ENCODE measurements at places on chromosomes 12 and 14.
A peak's percentile ranks its signal among the peaks of the same experiment; 100 is the strongest.

DNA sequence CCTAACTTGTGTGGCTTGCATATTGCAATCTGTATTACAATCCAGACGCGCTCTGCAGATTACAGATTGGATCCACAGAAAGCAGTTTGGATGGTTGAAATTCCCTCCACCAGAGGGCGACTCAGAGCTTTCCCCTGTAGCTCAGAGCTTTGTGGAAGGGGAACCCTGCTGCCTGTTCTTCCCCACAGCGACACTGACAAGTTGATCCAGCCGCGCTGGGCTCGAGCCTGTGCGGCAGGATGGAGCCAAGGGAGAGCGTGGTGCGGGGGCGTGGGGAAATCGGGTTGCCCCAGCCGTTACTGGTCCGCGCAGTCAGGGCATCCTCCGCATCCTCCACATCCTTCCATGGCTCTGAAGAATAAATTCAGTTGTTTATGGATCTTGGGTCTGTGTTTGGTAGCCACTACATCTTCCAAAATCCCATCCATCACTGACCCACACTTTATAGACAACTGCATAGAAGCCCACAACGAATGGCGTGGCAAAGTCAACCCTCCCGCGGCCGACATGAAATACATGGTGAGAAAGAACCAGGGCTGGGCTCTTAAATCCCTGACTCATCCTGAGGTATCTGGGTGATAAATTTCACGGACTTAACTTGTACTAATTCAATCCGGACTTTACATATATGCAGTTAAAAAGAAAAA, at the start of gene GLIPR1L1:
Gene GLIPR1L1 (plus strand): TSS at position 287 of the 647 bp plus-strand sequence. CDS start 59 bp downstream, at position 346.
- peak; percentile 91 for DNase-seq

GRCh38 chr14:94560751-94561655, at the start of gene SERPINA4:
SERPINA4 (plus strand) TSS chr14:94561442; CDS start chr14:94563483, 2,041 bp downstream.
- peak; percentile 33 for DNase-seq

DNA sequence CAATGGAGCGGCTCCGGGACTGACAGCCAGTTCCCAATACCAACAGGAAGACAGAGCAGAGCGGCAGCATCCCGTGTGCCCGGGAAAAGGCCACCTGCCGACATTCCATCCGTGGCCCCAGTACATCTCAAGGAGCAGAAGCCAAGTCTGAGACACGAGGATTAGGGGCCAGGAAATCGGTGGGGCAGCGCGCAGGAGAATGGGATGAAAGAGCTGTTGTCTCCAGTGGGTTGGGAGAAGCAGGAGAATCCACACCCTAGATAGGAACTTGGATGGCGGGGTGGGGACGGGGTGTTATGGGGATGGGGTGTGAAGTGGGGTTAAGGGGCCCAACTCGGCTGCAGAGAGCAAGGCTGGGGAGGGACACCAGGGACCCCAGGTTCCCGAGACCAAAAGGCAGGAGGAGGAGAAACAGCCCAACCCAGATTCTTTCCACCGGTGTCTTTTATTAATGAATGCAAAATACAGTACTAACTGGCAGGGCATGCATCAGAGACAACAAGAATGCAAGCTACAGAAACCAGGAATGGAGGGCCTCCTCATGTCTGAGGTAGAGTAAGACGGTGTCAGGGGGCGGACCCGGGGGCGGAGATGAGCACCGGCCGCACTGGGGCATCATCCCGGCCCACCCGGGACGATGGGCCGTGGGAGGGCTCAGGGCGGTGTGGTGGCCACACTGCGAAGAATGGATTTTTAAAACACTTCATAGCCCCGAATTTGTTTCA, 50.3 kb downstream of the BEGAIN start:
- DNase-seq = no peak

DNA sequence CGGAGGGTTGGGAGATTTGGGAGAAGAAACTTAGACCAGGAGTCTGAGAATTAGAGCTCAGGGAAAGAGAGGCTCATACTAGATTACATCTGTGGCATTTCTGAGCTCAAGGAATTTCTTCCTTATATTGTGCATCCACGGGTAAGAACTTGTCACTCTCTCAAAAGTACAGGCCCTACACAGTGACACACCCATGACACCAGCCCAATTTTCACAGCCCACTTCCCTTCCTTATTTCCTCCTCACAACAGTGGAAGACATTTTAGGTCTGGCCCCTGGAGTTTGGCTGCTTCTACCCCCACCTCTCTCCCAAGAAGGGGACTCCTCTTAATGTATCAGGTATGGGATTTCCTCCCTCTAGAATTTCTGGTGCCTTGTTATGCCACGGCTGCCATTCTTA, 9.2 kb upstream of the ZNF385A start:
- DNase-seq = no peak

DNA sequence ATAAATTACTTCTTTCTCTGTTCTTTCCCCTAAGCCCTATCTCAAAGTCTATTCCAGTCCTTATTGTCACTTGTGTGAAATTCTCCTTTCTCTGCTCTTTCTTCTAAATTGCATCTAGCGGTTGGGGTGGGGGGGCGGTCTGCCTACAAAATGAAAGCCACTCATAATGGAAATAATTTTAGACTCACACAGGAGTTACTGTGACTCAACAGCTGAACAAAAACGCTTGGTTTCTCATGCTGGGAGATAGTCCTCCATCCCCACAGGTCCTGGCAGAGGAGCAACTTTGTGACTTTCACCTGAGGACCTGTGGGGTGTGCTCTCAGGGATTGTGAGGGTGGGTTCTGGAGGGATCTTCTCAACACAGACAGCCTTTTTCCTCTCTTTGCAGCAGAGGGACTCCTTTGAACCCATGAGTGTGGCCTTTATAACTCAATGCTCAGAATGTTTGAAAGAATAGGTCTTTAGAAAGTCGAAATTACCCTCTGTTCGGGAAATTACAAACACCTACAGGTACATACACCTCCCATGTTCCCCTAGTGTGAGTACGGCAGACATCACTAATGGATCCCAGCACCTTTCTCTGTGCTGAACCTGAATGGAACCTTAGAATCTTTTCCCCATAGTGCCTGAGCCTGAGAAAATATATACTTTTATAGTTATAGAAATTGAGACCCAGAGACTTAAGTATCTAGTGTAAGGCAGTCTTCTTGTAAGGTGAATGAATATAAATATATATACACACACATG, 109.7 kb downstream of the CHST11 start:
- DNase-seq = no peak

DNA sequence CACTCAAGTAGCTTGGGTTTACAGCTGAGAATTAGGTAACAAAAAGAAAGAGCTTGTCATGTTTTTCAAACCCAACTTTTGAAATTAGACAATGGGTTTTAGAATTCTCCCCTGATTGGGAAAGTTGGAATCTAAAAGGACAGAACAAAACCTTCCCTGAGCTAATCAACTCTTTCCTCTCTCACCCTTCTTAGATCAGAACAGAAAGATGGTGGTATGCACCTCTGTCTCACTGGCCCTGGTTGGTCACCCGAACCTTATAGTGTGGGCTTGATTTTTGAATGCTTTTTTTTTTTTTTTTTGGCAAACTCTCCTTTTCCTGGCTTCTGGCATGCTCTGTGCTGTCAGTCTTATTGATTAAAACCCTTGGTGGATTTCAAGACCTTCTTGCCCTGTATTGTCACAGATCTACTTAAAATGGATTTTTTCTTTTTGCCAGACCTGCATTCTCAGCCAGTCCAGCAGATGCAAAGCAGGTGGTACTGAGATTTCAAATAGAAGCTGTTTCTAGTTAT, 251.1 kb upstream of the RMST start:
- DNase-seq = no peak

DNA sequence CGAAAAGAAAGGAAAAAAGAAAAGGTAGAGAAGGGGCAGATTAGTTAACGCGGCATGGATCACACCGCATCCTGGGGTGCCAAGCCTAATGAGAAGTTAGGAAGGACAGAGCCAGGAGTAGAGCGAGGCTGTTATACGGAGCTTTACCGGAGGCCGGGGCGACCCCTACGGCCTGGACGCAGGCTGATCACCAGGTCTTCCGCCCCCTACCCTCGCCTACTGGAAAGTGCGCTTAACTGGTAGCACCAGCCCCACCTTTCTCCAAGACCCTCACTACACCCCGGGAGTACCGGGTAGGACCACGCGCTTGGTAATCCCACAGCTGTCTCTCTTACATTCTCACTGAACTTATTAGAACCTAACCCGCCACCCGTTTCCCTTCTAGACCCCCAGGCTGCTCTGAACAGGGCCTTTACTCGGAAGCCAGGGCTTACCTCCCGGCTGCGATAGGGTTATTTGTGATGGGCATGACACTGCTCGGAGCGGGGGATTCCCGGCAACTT, 33.8 kb downstream of the WBP11 start:
- DNase-seq = no peak

GRCh38 chr14:79278286-79278797, 933.0 kb downstream of the DIO2 start:
- DNase-seq = peak; percentile 63

DNA sequence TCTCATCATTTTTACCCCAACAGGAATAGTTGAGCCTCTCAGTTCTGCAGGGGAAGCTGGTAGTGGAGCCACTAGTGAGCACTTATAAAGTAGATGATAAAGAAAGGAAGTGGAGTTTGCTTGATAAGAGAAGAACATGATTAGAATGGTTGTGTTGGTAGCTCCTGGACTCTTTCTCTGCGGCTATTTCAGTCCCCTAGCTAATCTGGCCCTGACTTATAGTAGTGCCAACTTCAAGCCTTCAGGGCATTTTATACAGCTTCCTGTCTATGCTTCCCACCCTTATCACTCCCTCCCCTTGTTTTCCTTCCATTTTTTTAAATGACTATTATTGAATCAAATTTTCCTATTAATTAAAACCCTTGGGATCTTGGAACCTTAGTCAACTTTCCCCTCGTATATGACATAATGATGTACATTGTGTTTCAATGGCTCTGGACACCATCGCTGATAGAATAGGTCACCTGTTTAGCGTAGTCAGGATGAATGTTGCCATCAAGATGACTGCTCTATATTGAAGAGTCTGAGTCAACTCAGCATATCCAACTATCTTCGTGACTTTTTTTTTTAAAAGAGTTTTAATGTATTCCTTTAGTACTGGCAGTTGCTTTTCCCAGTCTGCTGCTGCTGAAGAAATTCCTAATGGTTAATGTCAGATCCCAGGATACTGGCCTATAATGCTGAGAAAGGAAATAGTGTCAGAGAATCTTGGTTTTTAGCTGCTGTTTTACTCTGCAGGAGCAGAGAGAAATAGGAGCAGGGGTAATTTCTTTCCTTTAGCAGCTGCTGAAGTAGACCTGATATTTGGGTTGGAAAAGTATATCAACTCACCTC, 16.2 kb upstream of the PCNX1 start:
- no peak for DNase-seq

DNA sequence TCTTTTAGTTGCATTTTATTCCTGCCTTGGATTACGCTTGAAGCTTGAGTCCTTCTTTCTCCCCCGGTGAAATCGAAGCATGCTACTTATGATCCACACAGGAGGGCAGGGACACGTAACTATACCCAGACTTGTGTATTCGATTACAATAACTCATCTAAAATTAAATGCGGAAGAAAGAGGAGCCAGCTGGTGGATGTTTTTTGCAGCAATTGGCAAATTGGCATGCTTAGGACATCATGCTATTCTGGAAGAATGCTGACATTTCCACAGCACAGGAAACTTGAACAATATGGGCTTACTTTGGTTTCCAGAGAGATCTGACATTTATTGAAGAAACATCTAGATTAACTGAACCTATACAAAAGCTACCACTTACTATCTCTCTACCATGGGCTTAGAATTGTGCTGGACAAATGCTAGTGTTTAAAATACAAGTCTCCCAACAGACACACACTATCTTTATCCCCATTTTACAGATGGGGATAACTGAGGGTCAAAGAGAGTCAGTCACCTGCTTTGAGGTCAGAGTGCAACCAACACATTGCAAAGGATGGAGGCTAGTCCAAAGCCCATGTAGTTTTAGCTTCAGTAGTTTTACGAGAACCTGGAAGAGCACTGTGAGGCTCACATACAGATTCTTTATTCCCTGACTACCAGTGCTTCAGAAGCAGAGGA, 36.3 kb downstream of the LGMN start:
- no peak for DNase-seq

DNA sequence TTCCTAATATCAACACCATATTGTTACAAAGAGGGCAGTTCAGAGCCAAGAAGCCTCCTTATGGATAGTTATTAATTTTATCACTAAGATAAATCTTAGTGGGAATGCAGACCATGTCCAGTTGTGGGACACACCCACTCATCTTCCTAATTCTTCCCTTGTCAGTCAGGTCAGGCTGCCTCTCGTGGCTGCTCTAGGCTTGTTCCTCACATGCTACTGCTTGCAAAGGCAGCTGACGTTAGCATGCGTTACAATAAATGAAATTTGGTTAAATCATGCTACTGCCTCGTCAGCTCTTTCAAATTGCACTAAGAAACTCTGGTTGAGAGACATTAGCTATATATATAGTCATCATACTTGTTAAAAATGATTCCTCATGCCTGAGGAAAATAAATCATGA, 108.4 kb downstream of the CAND1 start:
- DNase-seq = no peak

DNA sequence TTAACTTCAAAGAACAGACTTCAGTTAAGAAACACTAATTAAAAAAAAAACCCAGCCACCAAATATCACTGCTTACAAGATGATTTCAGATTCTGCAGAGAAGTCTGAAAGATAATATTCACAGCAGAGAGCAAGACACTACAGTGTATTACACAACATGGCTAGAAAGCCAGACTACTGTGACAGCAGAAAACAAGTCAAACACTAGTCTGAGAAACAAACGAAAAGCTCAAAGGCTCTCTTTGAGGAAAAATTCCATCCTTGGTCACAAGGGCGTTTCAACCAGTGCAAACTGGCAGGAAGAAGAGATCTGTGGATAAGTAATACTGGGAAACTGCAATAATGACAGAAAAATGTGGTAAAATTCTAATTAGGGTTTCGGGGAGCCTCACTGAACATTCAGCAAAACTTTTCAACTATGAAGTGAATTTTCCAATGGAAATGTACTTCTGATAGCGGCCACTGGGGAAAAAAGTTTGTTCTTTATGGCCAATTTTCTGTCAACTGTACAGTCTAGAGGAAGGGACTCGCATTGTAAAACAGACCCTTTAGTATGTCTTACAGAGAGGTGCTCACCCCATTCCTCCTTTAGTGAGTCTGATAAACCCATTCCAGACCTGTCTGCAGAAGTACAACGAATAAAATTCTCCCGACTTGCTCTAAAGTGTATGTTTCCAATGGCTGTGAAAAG, 50.4 kb downstream of the ACADS start:
- no peak for DNase-seq

GRCh38 chr12:67477681-67478265, 170.8 kb upstream of the DYRK2 start:
- no peak for DNase-seq

GRCh38 chr14:101078170-101078891, 174.8 kb upstream of the RTL1 start:
- DNase-seq = no peak

- no peak for DNase-seq
Observed at GRCh38 chr12:11875414-11875935, 195.3 kb upstream of the BCL2L14 start.

- peak; percentile 84 for DNase-seq
Observed at GRCh38 chr12:49662998-49663843, 39.9 kb downstream of the PRPF40B start.

Data from tibial artery (tissue), 4 donors.